ENCODE measurements at places on chromosomes 7 and 10.

DNA sequence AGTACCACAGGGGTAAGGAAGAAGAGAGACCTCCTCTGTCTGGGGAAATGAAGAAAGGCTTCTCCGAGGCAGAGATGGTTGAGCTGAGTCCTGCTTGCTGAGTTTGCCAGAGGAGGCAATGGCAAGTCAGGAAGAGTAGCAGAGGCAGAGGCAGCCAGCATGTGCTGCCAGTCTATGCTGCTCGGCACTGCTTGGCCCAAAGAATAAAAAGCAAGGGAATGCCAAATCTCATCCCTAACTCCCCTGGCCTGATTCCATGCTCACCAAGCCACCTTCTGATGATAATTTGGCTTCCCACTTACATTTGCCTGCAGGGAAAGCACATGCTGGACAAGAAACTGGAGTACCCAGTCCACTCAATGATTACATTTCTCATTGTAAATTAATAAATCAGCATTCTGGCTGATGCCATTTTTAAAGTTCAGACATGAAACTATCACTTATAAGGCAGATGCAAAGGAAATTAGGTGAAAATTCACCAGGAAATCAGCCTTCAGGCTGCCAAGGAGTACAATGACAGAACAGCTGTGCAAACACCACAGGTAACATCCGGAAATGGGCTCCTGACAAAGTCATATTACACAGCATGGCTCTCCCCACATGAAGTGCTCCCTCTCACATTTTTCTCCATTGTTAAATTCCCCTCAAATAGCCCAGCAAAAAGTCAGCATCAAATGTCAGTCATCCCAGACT is 245.9 kb downstream of the MTERF1 start:
- no peak for DNase-seq

DNA sequence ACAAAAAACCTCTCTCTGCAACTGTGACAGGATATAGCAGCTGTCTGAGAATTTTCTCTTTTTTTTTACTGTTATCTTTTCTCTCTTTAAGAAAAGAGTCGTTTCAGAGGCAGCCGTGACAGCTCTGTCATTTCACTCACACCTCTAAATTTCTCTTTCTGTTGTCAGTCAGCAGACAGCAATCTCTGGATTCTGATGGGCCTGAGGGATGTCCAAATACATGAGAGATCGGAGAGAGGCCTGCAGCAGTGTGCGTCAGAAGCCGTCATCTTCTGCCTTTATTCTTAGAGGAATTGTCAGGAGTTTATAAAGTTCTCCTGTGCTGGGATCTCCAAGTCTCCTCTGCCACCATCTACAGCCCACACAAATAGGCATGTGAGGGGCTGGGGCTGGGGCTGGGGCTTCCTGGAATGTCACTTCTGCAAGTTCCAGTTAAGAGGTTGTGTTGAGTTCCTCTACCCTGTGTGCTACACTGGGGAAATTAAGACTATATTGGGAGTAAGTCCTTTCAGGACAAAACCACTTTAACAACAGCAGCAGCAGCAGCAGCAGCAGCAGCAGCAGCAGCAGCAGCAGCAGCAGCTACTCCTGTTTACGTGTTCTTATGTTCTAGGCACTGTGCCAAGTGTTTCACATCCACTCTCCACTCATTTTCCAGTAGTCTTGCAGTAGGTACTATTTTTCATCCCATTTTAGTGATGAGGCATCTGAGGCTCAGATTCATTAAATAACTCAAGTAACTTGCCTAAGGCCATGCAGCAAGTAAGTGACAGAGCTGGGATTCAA is 541.3 kb downstream of the LRMDA start:
- DNase-seq: peak; percentile 38

GRCh38 chr7:112584290-112584689 is 103.5 kb downstream of the LSMEM1 start:
- no peak for DNase-seq

GRCh38 chr10:90125456-90126255 is 424.3 kb downstream of the KIF20B start:
- DNase-seq: no peak

GRCh38 chr7:33716581-33717477 is 188.5 kb upstream of the BMPER start:
- DNase-seq: peak; percentile 57

- no peak for DNase-seq
These were observed 40.5 kb upstream of the TMEM273 start for GRCh38 chr10:49228677-49229076.

DNA sequence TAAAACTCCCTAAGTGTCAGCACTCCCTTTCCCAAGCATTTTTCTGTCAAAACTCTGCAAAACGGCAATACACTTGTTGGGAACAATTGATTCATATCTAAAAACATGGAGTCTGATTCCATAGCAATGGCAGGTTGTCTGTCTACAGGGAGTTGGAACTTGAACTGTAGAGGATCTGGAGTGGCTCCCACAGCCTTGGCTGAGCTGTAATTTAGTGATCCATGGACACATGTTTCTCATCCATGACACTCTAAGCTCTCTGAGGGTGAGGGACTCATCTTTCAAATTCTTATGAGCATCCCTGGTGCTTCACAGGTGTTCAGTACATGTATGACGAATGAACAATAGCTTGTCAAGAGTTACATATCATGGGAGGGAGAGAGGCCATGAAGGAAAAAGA is 466.1 kb downstream of the GRID1 start:
- no peak for DNase-seq

DNA sequence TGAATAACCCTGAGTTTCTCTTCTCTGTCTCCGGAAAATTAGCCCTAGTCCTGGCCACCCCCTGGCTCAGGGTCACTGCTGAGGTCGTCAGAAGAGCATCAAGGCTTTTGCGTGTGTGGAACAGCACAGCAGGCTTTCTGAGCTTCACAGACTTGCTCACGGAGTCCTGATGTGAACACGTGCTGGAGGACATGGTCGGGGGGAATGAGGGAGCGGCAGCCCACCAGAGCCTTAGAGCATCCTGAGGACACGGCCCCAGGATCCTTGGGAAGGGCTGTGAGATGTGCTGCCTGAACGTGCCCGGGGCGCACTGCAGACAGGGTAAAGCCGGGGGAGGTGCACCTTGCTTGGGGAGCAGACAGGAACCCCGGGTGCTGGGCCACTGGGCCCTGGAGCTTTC is 28.8 kb downstream of the TMEM120A start:
- no peak for DNase-seq

- DNase-seq: no peak
These were observed 136.1 kb downstream of the ATE1 start for GRCh38 chr10:121791761-121792160.

GRCh38 chr10:11444155-11444530 is 167.3 kb downstream of the USP6NL start:
- DNase-seq: no peak

DNA sequence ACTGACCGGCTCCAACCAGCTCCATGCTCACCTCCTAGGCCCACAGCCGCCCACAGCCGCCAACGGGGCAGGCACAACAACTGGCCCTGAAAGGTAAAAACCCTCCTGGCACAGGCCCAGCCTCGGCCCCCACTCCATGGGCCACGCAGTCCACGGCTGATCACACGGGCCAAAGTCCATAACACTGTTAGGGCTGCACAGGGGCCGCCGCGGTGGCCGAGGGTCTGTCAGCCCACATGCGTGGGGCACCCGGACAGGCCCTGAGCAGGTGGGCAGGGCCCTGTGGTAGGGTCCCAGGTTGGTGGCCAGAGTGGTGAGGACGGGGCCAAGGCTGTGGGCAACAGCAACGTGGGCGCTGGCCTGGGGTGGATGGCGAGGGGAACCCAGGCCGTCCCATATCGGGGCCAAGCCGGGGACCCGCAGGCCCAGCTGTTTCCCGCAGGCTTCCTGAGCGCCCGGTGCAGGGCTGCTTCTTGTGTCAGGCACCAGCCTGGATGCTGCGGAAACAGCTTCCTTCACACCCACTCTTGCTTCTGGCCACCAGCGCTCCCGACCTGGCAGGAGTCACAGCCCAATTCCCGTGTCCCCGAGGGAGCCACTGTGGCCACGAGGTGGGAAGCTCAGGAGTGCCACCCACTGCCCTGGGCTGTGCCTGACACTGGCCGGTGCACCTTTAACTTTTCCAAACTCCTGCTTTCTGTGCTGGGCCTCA is 29.2 kb downstream of the CYP2W1 start:
- no peak for DNase-seq

DNA sequence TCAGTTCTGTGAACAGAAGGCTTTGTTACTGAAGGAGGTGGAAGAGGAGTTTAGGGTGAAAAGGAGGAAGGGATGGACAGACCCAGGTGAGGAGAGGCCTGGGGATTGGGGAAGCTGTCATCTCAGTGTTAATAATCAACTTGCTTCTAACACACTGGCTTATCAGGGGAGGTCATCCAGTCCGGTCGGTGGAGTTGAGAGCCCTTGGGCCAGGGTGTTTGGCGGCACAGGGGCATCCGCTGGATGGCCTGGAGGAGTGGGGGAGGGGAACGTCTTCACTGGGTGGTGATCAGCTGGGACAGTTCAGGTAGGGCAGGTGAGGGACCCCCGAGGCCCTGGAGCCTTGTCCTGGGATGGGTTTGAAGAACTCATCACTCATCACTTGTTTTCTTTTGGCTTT is 33.9 kb downstream of the SHH start:
- no peak for DNase-seq

DNA sequence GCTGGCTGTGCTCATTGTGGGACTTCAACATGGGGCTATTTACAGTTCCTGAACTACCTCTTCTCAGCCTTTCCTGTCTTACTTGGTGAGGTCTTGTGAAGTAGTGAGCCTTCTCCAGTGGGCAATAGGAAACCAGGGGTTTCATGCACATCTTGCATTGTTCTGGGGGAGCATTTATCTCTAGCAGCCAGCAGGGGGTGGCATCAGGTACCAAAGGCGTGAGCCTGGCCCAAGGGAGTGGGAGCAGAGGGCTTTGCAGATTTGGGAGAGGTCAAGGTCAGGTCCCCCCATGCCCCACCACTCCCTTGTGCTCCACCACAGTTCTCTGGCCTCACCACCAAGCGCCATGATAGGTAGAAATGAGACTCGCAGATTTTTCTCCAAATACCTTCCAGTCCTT is 85.4 kb upstream of the NPTX2 start:
- DNase-seq: peak; percentile 13

DNA sequence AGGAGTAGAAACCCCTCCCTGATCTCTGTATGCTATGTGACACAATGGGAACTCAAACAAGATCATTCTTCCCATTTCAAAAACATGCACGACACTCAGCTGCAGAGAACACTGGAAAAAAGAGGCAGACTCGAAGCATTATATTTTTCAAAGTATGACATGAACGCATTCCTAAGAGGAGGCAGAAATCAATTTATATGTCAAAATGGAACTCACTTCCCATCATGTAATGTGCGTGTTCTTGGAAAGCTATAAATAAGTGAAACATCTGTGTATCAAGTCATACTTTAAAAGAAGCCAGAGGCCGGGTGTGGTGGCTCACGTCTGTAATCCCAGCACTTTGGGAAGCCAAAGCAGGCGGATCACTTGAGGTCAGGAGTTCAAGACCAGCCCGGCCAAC is 142.7 kb downstream of the ICA1 start:
- no peak for DNase-seq

GRCh38 chr7:128148676-128149075 is 92.4 kb upstream of the LEP start:
- DNase-seq: no peak

DNA sequence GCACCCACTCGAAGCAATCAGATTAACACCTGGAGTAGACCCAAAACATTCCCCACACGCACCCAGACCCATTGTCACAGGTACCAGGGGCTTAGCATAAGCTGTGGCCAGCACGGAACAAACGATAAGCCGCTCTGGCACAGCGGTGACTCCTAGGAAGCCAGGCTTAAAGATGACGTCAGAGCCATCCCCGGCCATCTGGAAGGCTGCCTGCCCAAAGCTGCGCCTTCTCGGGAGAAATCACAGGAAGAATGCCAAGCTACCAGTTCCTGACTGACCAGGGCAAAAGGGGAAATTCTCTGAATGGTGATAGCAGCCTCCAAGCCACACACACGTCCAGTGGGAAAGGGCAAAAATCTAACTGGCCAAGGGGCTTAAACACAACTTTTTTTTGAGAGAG is 13.0 kb upstream of the WIPI2 start:
- DNase-seq: peak; percentile 98

DNA sequence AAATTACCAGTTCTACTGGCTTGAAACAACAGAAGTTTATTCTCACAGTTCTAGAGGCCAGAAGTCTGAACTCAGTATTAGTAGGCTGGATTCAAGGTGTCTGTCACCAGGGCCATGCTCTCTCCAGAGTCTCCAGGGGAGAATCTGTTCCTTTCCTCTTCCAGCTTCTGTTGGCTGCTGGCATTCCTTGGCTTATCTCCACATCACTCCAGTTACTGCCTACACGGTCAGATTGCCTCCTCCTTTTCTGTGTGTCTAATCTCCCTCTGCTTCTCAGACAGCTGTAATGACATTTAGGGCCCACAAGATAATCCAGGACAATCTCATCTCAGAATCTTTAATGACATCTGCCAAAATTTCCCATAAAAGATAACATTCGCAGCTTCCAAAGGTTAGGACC is 36.6 kb downstream of the MAPK8 start:
- peak; percentile 53 for DNase-seq

- peak; percentile 74 for DNase-seq
These were observed 373 bp downstream of the PAXIP1 start for GRCh38 chr7:155002411-155003091.

DNA sequence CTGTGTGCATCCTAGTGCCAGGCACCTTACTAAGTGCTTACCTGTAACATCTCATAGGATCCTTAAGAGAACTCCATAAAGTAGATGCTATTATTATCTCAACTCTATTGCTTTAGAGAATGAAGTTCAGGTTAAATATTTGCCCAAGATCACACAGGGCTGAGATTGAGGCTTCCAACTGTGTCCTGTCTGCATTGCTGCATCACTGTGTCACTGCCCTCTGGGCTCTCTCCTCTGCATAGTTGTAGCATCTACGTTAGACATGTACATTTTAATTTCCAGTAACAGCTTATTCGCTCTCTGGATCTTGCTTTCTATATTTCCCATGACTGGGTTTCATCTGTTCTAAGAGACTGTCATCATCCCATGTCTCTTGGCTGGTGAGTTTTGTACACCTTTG is 63.6 kb upstream of the FZD8 start:
- no peak for DNase-seq

DNA sequence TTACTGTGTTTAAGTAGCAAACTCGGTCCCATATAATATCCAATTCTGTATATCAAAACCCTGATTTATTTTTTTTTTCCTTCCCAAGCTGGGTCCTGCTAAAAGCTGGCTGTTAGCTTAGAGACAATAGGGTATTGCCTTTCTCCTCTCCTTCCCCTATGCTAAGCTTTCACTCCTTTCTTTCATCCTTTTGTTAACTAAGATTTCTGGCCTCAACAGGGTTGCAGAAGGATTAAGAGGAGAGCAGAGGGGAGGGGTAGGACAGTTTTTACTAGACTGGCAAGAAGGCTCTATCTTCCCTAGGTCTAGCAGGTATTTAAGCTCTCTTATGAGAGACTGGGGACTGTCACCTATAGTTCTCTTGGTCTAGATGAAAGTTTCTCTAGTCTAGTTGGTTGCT is 229.2 kb downstream of the KCND2 start:
- peak; percentile 14 for DNase-seq

GRCh38 chr10:95233377-95234034 is 39.5 kb downstream of the ACSM6 start:
- no peak for DNase-seq
